ENCODE measurements at places on chromosomes 16 and 17.

DNA sequence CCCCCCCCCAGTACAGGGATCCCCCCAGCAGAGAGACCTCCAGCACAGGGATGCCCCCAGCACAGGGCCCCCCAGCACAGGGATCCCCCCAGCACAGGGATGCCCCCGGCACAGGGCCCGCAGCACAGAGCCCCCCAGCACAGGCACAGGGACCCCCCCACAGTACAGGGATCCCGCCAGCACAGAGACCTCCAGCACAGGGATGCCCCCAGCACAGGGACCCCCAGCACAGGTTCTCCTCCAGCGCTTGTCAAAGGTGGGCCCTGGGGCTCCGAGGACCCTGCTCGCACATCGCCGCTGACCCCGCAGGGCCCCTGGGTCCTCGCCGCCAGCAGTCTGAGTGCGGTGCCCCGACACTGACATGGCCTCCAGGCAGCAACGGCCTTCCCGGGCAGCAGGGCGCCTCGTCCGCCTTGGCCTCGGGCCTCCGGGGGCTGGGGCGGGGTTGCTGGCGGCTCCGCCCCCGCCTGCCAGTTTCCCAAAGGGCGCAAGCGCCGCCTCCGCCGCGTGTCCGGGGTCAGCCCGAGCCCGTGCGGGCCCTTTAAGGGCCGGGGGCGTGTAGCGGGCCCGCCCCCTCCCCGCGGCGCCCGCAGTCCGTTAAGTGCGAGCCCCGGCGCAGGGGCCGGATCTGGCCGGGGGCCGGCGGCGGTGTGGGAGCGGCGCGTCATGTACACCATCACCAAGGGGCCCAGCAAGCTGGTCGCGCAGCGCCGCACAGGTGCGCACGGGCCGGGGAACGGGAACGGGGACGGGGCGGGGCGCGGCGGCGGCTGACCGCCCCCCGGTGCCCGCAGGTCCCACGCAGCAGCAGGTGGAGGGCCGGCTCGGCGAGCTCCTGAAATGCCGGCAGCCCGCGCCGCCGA is at the start of gene MCRIP2:
Gene MCRIP2 (plus strand): TSS at position 503 of the 863 bp plus-strand sequence. CDS start 164 bp downstream, at position 667.
- DNase-seq: no peak

- no peak for DNase-seq
These were observed 3.2 kb downstream of the B3GNT9 start for GRCh38 chr16:67147437-67148140.

DNA sequence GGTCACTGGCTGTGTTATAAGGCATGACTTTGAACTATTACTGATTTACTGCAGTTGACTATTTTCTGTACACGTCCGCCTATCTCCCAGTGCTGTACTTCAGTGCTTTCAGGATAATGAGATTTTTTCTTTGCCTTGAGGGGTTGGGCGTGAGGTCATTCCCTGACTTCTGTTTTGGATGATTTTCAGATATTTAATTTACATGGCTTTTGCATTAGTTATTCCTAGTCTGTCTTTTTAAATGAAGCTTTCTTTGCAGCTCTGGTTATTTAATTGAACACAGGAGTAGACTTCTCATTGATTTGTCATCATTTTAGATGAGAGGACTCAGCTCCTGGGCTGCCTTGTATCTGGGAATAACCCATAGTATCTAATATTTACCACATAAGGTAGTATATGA is 23.7 kb downstream of the WIPF2 start:
- DNase-seq: no peak

DNA sequence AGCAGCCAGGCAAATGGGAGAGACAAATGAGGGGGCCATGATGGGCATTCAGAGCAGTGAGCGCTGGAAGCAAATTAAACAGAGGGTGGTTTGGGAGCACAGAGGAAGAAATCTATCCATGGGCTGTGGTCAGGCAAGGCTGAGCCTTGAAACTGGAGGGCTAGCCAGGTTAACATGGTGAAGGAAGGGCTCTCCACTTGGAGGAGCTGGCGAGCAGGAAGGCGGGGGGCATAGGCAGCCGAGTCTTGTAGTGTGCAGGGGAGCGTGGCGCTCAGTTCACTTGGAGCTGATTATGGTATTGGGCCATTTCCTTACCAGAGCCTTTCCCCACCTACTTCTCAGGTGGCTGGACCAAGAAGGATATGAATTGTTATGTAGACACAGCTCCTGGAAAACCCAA is 189.7 kb downstream of the SNX29 start:
- no peak for DNase-seq

DNA sequence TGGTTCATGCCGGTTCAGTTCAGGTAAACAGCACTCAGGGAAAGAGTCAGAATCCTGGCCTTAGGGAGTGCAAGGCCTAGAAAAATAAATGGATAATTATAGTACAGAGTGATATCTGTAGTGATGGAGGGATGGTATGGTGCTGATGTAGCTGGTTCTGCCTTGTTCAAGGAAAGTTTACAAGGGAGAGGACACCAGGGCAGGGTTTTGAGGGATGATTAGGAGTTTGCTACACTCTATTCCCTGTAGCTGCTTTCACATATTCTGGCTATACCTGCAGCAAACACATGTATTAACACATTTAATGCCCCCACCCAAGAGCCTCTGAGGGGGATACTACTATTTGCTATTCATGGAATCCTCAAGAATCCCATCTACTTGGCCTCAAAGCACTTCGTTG is 1.7 kb upstream of the NOS2 start:
- no peak for DNase-seq

DNA sequence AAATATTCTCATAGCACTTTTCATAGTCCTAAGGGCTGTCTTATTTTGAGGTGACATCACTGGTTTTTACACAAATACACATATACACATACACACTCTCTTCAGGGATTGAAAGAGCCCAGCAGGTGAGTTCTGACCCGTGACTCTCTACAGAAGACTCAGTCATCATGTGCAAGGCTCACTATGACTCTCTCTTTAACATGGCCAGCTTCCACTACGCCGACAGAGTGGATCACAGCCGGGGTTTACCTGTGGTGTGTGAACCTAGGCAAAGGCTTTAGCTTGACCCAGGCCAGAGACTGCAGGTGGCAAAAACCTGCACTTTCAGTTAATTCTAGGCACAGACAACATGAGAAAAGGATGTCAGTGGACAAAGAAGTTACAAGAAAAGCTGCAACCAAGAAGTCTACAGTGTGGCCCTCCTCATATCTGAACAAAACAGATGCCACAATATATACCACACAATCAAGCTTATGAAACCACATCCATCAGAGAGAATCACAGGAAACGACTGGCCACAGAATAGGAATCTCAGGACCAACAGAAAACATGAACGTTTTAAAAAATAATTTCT is 56.5 kb downstream of the CYTH1 start:
- no peak for DNase-seq

All from NCI-H1694 (cell line).